ENCODE measurements at places on chromosomes 11 and 22. TPM values are rescaled to one million over a fixed set of nuclear protein-coding genes. Genes with fewer than 3 reads are reported as not detected.
A peak's percentile ranks its signal among the peaks of the same experiment; 100 is the strongest.

- no peak overlapping the region for H3K27ac ChIP-seq
- peaks cover 100% of the 10 kb centered on the region for H3K36me3 ChIP-seq
- no peak overlapping the region for H3K4me3 ChIP-seq
- DNase-seq = no peak
- no peaks in the 10 kb centered on the region for H3K4me1 ChIP-seq
- H3K27me3 ChIP-seq = no peaks in the 10 kb centered on the region
Observed at GRCh38 chr11:72014761-72015320, 16.1 kb downstream of the IL18BP start.

- no peaks in the 10 kb centered on the region for H3K27me3 ChIP-seq
- H3K4me1 ChIP-seq = peaks cover 54% of the 10 kb centered on the region
- H3K4me3 ChIP-seq = no peak overlapping the region
- DNase-seq = no peak
- H3K27ac ChIP-seq = no peak overlapping the region
Observed at GRCh38 chr22:27912101-27912500, 7.0 kb downstream of the PITPNB start.

GRCh38 chr22:18083406-18083805 is 5.6 kb downstream of the PEX26 start:
- no peak overlapping the region for H3K4me3 ChIP-seq
- peaks cover 91% of the 10 kb centered on the region for H3K36me3 ChIP-seq
- H3K27ac ChIP-seq = no peak overlapping the region
- DNase-seq = no peak
- peaks cover 30% of the 10 kb centered on the region for H3K4me1 ChIP-seq

DNA sequence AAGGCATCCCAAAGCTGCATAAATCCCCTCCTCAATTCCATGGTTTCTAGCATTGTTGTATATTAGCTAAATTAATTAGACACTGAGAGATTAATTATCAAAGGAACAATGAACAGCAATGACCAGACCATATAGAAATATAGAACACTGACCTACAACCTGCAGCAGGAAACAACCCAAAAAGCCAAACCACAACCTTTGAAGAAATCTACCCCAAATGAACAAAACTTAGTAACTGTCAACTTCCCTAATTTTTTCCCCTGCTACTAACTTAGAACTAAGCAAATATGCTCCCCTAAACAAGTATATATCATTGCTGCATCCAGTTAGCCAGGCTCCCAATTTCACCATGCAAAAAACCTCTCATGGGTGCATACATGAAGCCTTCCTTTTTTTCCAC is 268.0 kb upstream of the ANO3 start:
- H3K27me3 ChIP-seq = no peaks in the 10 kb centered on the region
- H3K4me1 ChIP-seq = no peaks in the 10 kb centered on the region
- no peak for DNase-seq
- no peaks in the 10 kb centered on the region for H3K36me3 ChIP-seq
- no peak overlapping the region for H3K4me3 ChIP-seq
- no peak overlapping the region for H3K27ac ChIP-seq

MMP1 gene
- total RNA-seq = 2.0 TPM

- DNase-seq = no peak
- no peaks in the 10 kb centered on the region for H3K27me3 ChIP-seq
- peaks cover 37% of the 10 kb centered on the region for H3K4me1 ChIP-seq
- H3K27ac ChIP-seq = peak overlapping the region; percentile 46
Observed at GRCh38 chr22:23077627-23078461, 7.5 kb downstream of the GNAZ start.

DNA sequence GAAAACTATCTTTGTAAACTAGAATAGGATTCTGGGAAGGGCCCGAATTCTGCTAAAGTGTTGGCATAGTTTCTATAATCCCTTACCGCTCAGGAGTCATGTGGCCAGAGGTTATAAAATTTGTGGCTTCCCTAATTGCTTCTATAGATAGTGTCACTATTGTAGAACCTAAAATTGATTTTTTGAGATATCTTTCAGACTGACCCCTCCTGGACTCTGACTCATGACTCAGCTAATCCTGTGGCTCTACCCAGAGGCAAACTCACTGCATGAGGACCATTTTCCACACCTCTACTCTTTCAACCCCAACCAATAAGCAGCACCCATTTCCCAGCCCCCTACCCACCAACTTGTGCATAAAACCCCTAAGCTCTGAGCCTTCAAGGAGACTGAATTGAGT is 61.8 kb upstream of the PRSS23 start:
- peaks cover 7% of the 10 kb centered on the region for H3K4me1 ChIP-seq
- no peak overlapping the region for H3K4me3 ChIP-seq
- H3K27ac ChIP-seq = no peak overlapping the region
- DNase-seq = no peak
- no peaks in the 10 kb centered on the region for H3K36me3 ChIP-seq
- no peaks in the 10 kb centered on the region for H3K27me3 ChIP-seq

GLYAT gene
- total RNA-seq = not detected

DNA sequence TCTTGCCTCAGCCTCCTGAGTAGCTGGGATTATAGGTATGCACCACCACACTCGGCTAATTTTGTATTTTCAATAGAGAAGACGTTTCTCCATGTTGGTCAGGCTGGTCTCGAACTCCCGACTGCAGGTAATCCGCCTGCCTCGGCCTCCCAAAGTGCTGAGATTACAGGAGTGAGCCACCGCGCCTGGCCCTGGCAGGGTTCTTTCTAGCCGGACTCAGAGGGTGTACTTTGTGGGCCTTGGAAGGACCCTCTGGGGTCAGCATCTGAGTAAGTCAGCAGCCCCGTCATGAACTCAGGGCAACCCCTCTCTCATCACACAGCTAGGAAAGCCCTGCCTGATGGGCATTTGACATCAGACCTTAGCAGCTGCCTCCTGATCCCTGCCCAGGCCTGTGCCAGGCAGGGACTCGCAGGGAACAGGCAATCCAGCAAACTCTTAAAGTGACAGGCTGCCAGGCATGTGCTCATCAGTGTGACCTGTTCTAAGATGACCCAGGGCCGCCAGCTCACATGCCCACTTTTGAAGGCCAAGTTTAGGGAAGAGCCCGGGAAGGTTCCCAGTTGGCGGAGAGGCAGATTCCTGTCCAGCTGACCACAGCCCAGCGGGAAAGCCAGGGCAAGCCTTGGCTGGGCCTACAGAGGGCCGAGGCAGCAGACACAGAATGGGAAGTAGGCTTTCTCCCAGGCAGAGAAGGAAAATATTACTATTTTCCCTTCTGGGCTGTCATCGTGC is 92.9 kb downstream of the MORC2 start:
- H3K27me3 ChIP-seq = no peaks in the 10 kb centered on the region
- H3K4me3 ChIP-seq = no peak overlapping the region
- no peaks in the 10 kb centered on the region for H3K36me3 ChIP-seq
- DNase-seq = peak; percentile 54

GRCh38 chr22:43317239-43317638 is 25.9 kb downstream of the SCUBE1 start:
- H3K36me3 ChIP-seq = no peaks in the 10 kb centered on the region
- no peak overlapping the region for H3K4me3 ChIP-seq
- no peaks in the 10 kb centered on the region for H3K27me3 ChIP-seq
- peaks cover 5% of the 10 kb centered on the region for H3K4me1 ChIP-seq
- no peak overlapping the region for H3K27ac ChIP-seq
- DNase-seq = no peak

- no peak overlapping the region for H3K27ac ChIP-seq
- peaks cover 10% of the 10 kb centered on the region for H3K4me1 ChIP-seq
- H3K36me3 ChIP-seq = no peaks in the 10 kb centered on the region
Observed at GRCh38 chr11:61540528-61540927, 32.0 kb downstream of the LRRC10B start.

- no peak for DNase-seq
- peaks cover 30% of the 10 kb centered on the region for H3K4me1 ChIP-seq
- peaks cover 4% of the 10 kb centered on the region for H3K27me3 ChIP-seq
- H3K27ac ChIP-seq = no peak overlapping the region
Observed at GRCh38 chr11:111450480-111451320, 61.5 kb downstream of the BTG4 start.

All from spleen (tissue), 13 donors.